ENCODE measurements at places on chromosomes 7 and 10.

GRCh38 chr10:3835770-3836169 lies 50.8 kb upstream of the KLF6 start:
- no peak for DNase-seq

- DNase-seq = no peak
These were observed 113.4 kb upstream of the RAB18 start for GRCh38 chr10:27390681-27391080.

GRCh38 chr7:131764143-131764775 lies 207.8 kb upstream of the PODXL start:
- no peak for DNase-seq

DNA sequence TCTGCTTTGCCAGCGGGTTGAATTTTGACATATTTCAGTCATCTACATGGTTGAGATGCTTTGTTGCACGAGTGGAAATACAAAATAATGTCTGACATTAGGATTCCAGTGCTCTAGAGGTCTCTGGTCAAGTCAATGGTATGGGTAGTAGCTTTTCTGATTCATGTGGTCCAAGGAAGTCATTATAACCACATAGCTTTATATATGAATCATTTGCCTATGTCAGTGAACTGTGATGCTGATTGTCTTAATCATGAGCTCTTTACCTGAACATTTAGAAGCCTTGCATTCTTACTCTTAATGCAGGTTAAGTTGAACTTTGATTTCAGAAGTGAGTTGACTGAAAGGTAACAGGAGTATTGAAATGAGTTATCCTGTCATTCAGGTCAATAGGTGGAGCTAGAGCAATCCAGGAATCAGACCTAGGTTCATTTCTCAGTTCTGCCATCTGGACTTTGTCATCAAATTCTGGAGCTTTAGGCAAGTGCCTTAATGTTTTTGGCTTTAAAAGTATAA lies 3.3 kb downstream of the MAPK8 start:
- no peak for DNase-seq

- no peak for DNase-seq
These were observed 60.6 kb upstream of the MSRB2 start for GRCh38 chr10:23034790-23035189.

- no peak for DNase-seq
These were observed 7.2 kb downstream of the IKZF5 start for GRCh38 chr10:123001370-123001769.

- no peak for DNase-seq
These were observed 21.7 kb upstream of the NOM1 start for GRCh38 chr7:156927571-156928405.

- no peak for DNase-seq
These were observed at the start of gene SFRP5 for GRCh38 chr10:97771913-97772823. Gene SFRP5 (minus strand): TSS chr10:97771999. CDS start chr10:97771833, 166 bp downstream.

GRCh38 chr10:102420714-102421506 lies at the start of gene FBXL15:
Gene FBXL15 (plus strand): TSS chr10:102420836. CDS start chr10:102421130, 294 bp downstream.
- DNase-seq = peak; percentile 88

DNA sequence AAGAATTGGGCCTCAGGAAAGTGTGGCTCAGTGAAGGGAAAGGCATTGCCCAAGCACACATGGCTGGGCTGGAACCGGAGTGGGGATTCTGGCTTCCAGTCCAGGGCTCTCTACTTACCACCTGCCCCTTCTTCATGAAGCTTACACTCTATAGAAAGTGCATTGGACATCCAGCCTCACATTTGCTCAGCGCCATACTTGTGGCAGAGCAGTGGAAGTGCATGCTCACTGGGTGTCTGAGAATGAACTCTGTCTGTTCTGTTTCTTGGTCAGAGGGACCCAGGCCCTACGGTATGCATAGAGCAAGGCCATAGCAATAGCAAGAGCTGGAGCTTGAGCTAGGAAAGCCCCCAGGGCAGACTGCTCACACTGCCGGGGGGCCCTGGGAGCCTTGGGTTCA lies 1253.5 kb downstream of the TYW1 start:
- no peak for DNase-seq

Data from stimulated activated CD4-positive, alpha-beta T cell treated with anti-CD3 and anti-CD28 coated beads, Interleukin-4, amount 100 ng/mL, for 4 hours (primary cell).